ENCODE measurements at places on chromosomes 4 and X.
A peak's percentile ranks its signal among the peaks of the same experiment; 100 is the strongest.

- DNase-seq, result no peak
These were observed 17.8 kb downstream of the HSD17B13 start for GRCh38 chr4:87304745-87305432.

DNA sequence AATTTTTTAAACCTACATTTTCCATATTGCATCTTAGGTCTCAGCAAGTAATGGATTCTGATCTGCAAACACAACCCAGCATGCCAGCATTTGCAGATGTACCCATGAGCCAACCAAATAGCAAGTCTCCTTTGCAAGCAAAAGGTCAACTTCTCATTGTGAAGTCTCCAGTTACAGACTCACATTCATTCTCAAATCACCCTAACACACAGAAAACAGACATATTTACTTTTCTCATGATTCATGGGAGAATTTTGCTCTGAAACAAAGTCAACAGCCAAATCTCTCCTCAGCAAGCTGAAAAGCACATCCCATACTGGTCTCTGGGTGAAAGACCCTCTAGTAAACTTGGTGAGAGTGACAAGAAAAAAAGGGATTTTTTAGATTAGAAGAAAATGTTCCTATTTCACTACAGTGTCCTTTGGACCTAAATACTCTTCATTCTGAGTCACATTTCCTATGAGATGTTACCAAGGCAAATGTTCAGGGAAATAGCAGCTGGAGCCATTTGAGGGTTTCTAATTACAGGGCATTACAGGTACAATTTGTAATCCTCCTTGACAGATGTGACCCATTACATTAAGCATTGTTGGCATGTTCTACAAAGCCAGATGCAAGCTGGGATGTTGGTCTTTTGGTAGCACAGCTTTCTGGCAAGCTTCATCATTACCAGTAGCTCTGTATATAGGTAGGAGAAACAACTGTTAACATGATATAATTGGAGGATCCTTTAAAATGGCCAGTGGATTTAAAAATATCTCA lies 383.3 kb downstream of the SMARCA1 start:
- no peak for DNase-seq

GRCh38 chr4:6121941-6122340 lies 78.4 kb downstream of the JAKMIP1 start:
- no peak for DNase-seq

DNA sequence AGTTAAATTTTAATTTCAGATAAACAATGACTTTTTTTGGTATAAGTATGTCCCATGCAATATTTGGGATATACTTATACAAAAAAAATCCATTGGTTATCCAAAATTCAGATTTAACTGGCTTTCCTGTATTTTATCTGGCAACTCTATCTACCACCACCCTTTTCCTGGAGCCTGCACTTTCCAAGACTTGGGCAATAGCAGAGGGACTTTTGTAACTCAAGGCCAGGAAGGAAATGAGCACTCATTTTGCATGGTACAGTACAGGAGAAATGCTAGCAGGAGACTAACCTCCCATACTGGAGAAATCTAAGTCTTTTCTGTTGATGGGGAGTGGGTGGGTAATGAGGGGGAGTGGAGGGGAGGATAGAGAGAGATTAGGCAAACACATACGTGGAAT lies 37.7 kb upstream of the PLAC1 start:
- no peak for DNase-seq

GRCh38 chr4:38677441-38677840 lies 13.4 kb downstream of the KLF3 start:
- DNase-seq, result no peak

DNA sequence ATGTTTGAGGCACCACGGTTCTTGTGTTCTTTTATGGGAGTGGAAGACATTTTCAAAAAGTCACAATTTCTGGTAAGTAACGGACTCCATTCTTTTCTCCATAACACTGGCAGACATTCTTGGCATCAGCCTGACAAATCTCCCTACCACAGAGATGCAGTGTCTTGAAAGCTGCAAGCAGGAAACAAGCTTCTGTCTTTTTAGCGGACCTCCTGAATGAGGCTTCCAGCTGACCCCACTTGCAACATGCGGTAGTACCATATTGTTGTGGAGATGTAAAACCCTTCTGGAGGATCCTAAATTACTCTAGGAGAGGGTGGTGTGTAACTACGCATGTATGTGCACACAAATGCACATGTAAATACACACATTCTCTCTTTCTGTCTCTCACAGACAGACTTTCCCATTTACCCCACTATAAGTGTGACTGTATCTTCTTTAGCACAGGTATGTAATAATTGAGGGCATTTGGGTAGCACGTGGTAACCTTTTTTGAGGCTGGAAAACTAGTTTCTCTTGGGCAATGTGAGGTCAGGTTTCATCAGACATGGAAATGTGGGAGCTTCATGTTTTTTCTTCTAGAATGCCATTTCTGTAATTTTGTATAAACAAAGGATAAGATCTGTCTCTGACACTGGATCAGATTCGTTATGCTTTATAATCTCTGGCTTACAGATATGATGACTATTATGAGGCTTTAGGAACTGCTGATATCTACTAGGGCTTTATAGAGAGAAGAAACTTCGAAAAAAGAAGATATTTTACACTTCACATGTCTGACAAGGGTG lies 130.1 kb downstream of the MGST2 start:
- DNase-seq, result no peak

GRCh38 chr4:8402640-8403039 lies 37.9 kb downstream of the ACOX3 start:
- no peak for DNase-seq

DNA sequence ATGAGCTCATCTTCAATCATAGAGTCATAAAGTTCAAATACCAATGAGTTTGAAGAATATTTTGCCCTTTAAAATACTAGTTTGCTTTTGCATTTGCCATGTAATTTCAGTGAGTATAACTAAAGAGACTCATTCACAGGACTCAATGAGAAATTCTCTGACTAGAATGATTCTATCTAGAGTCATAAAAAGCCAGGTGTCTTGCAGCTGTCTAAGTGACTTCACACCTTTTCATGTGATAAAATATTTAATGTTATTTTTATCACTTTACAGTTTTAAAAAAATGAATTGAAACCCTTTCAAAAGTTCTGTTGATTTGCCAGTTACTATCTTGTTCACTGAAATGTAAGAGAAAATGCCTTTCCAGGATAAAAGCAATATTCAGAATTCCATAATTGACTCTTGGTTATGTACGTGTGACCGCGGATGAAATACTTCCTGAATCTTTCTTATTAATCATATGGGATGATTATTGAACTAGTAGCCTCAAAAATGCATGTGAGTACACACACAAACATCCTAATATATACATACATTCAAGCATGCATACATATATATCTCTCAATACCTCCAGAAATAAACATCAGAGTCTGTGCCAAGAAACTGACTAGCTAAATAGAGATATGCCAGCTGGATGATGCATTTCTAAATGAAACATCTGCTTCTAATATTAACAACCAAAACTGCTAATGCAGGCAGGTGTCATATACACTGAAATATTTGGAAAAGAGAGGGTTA lies 87.0 kb downstream of the GABRB1 start:
- no peak for DNase-seq

DNA sequence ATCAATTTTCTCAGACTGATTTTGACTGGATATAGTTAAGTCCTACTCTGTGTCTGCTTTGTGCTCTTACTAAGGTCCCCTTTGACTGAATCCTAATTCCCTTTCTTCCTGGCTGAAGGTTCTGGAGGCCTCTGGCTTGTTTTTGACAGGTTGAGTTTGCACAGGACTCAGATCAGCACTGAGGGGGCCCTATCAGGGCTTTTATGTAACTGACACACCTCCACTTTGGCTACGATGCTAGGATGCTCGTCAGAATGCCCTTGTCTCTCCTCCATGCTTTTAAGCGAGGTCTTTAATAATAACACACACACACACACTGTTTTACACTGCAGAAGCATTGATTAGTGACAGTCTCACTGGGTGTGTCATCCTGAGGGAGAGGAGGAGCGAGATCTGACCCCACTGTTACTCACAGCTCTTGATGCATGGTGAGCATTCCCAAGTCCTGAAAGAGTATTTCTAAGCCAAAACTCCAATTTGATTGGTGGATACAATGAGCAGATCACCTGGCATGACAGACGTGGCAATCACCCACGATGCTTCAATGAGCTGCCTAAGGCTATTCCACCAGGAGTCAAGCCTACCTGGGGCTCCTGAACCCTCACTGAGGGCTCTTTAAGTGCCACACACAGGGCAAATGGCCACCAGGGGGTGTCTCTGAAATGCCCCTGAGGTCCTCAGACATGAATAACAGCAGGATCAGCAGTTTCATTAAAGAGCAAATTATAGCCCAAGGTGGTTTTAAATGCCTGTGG lies 130.4 kb upstream of the CPEB2 start:
- DNase-seq, result peak; percentile 4

GRCh38 chrX:114344756-114345349 lies 239.0 kb upstream of the HTR2C start:
- no peak for DNase-seq

GRCh38 chrX:33053001-33053400 lies 158.3 kb downstream of the DMD start:
- no peak for DNase-seq

DNA sequence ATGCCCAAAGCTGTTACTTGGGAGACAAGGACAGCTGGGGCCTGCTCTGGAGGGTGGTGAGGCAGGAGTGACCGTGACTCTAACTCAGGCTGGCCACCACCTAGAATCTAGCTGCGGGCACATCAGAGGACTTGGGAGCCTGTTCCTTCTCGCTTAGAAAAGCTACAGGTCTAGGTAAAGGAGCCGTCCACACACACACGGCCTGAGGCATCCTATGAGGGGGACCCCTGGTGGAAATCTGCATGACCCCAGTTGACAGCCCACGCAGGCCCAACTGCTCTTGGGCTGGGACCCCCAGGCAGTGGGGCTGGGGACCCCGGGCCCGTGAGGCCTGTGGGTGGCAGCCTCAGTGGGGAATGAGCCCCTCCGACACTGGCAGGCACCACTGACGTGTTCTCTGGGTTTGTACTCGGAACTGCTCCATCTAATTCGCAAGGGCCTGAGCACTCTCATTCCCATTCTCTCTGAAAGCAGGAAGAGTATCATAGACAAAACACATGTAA lies 75.6 kb downstream of the ACOX3 start:
- no peak for DNase-seq

- DNase-seq, result no peak
These were observed 692.3 kb upstream of the HS3ST1 start for GRCh38 chr4:12120968-12121367.

DNA sequence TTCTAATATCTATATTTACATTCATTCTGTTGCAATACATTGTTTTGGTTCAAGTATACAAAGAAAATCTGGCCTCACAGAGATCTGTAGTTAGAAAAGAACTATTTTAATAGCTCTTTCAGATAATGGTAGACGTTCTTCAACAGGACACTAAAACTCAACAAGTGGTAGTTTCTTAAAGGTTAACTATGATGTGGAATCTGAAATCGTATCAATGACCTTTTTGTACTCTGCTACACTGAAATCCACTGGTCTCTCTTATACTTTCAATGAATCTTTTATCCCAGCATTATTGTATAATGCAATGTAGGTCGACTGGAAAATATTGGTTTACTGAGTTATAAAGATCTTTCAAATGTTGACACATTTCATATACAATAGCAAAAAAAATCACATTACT lies 12.7 kb downstream of the TMEM185A start:
- DNase-seq, result no peak

DNA sequence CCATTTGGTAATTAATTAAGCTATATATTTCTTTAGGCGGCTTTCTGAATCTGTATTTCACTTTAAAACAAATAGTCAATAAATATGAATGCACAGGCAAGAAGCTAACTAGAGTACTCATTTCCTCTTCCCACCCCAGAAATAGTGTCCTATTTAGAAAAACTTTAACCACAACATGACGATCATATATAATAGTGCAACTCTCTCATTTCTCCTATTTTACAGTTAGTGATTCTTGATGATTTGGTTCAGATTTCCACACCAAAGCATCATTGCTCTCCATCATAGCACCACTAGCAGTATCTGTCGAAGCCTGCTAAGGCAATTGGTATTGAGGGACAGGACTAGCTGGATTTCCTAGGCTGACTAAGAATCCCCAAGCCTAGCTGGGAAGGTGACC lies 184.0 kb upstream of the GALNTL6 start:
- no peak for DNase-seq

DNA sequence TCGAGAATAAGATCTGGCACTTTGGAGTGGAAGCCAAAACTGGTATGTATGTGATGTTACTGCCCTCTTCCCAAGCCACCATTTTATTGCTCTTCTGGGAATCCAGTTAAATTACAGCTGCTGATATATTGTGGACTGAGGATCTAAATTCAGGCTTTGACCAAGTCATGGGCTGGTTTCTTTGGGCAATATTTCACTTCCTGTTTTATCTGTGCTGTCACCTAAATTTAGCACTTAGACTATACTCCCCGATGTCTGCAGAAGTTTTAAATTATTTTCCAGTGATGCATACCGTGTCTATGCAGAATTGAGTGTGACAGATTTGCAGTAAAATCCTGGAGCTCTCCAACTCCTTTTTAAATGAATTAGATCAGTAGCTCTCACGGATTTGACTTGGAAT lies 100.0 kb downstream of the TEX13A start:
- DNase-seq, result no peak

GRCh38 chr4:184167576-184167975 lies 50.1 kb downstream of the ENPP6 start:
- DNase-seq, result no peak

DNA sequence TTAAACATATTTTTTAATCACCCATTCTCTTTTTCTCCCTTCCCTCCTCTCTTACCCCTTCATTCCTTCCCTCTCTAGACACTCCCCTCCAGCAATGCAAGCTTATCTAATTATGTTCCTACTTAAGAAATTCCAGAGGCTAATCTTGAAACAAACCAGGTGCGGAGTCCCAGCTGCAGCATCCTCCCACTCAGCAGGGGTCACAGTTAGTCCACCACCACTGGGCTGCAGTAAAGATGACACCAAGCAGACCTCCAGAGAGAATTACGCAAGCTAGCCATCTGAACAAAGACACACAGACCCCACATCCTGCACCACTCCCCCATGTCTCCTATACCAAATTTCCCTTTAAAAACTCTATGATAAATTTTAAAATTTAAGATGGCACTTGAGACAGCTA lies 13.9 kb upstream of the SEC24B start:
- DNase-seq, result no peak

DNA sequence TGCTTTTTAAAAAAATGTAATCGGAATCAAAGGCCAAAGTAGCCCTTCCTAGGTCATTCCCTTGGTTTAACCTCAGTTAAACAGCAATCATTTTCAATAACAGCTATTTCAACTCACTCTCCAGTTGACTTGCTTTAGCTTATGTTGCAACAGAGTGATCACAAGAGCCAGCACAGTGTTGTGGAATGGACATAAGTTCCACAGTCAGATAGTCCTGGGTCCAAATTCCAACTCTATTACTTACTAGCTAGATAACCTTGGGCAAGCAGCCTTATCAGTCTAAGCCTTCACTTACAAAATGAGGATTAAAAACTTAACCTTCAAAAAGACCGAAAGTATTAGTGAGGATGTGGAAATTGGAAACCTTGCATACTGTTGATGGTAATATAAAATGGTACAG lies 9.2 kb upstream of the GPC3 start:
- DNase-seq, result no peak

DNA sequence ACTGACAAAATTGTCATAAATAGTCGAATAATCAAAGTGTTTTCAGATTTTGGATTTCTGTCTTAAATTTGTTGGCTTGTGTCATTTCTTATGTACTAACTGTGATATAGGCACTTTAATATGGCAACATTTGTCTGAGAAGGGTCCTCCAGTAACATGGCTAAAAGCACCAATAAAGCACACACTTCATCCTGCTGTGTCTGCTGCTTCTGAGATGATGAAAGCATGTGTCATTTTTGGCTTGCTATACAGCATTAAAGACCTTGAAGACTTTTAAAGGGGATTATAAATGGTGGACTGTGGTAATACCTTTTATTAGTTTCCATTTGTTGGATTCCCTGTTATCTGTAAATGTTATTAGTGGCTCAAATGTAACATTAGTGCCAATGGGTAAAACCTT lies 551.8 kb upstream of the GRID2 start:
- DNase-seq, result no peak
